ENCODE measurements at places on chromosomes 4 and X. TPM values are rescaled to one million over a fixed set of nuclear protein-coding genes. Genes with fewer than 3 reads are reported as not detected.
A peak's percentile ranks its signal among the peaks of the same experiment; 100 is the strongest.

DNA sequence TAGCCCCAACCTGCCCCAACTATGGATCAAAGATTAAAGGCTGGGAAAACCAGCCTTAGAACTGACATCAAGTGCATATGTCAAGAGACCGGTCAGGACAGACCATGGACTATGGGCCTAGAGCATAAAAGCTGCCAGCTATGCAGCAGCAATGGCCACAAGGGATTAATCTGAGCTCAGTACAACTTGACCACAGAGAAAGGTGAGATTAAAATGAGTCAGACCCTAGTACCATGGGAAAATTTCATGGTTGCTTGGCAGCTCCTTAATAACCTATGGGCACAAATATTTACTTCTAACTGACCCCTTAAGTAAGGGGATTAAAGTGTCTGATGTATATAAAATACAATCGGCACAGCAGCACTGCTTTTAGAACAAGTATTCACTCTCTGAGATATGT, 54.4 kb downstream of the CBR4 start:
- no peaks in the 10 kb centered on the region for H3K4me1 ChIP-seq
- H3K36me3 ChIP-seq: no peaks in the 10 kb centered on the region
- H3K4me3 ChIP-seq: no peak overlapping the region
- no peaks in the 10 kb centered on the region for H3K27me3 ChIP-seq
- no peak for DNase-seq

- no peak for DNase-seq
- no peak overlapping the region for H3K4me3 ChIP-seq
- peak overlapping the region; percentile 50 for H3K27ac ChIP-seq
- no peaks in the 10 kb centered on the region for H3K36me3 ChIP-seq
- no peaks in the 10 kb centered on the region for H3K27me3 ChIP-seq
- H3K4me1 ChIP-seq: peaks cover 8% of the 10 kb centered on the region
These were observed 20.7 kb downstream of the SYNPO2 start for GRCh38 chr4:118909173-118909956.

DNA sequence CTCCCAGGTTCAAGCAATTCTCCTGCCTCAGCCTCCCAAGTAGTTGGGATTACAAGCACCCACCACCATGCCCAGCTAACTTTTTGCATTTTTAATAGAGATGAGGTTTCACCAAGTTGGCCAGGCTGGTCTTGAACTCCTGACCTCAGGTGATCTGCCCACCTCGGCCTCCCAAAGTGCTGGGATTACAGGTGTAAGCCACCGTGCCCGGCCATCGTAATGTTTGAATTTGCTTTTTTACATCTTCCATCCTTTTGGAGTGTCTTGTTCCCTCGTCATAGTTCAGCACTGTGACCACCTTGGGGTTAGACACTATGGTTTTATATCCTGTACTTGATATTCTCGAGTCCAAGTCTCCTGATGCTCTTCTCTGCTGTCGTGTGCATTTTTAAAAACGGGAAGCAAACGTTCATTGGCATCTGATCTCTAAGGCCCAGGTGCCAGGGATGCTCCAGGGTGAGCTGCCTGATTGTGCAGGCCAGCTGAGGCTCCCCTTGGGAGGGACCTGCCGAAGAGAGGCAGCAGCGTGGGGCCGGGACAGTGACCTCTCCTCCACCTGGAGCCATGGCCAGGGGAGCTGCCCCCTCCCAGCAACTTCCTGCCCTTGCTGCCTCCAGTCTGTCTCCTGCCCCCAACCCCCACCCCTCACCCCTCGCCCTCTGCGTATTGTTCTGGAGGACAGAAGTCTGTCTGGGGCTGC, 16.7 kb downstream of the DGKQ start:
- peaks cover 41% of the 10 kb centered on the region for H3K36me3 ChIP-seq
- no peaks in the 10 kb centered on the region for H3K27me3 ChIP-seq
- H3K4me1 ChIP-seq: no peaks in the 10 kb centered on the region
- DNase-seq: no peak

GRCh38 chrX:67726018-67726417, 182.2 kb downstream of the AR start:
- H3K27me3 ChIP-seq: no peaks in the 10 kb centered on the region
- H3K27ac ChIP-seq: no peak overlapping the region
- H3K36me3 ChIP-seq: no peaks in the 10 kb centered on the region
- no peak for DNase-seq
- no peak overlapping the region for H3K4me3 ChIP-seq

DNA sequence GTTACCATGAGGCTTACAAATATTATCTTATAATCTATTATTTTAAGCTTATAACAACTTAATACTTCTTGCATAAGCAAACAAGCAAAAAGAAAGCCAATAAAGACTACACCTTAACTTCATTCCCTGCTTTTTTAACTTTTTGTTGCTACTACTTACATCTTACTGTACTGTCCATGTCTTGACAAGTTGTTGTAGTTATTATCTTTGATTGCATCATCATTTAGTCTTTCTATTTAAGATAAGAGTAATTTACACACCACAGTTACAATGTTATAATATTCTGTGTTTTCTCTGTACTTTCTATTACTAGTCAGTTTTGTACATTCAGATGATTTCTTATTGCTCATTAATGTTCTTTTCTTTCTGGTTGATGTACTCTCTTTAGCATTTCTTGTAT, 346.6 kb downstream of the SMARCA1 start:
- no peaks in the 10 kb centered on the region for H3K36me3 ChIP-seq
- no peak overlapping the region for H3K27ac ChIP-seq
- no peak for DNase-seq
- no peak overlapping the region for H3K4me3 ChIP-seq
- no peaks in the 10 kb centered on the region for H3K27me3 ChIP-seq
- H3K4me1 ChIP-seq: no peaks in the 10 kb centered on the region

GRCh38 chrX:69232945-69233344, 67.7 kb upstream of the PJA1 start:
- no peak for DNase-seq
- no peak overlapping the region for H3K27ac ChIP-seq
- no peaks in the 10 kb centered on the region for H3K27me3 ChIP-seq
- no peaks in the 10 kb centered on the region for H3K4me1 ChIP-seq
- no peak overlapping the region for H3K4me3 ChIP-seq
- no peaks in the 10 kb centered on the region for H3K36me3 ChIP-seq

GRCh38 chr4:53267026-53267425, 98.8 kb downstream of the SCFD2 start:
- no peak for DNase-seq
- H3K4me1 ChIP-seq: no peaks in the 10 kb centered on the region
- no peaks in the 10 kb centered on the region for H3K27me3 ChIP-seq
- no peak overlapping the region for H3K4me3 ChIP-seq

GRCh38 chr4:125582302-125582701, 267.5 kb downstream of the FAT4 start:
- no peaks in the 10 kb centered on the region for H3K27me3 ChIP-seq
- DNase-seq: no peak
- H3K27ac ChIP-seq: no peak overlapping the region
- no peaks in the 10 kb centered on the region for H3K4me1 ChIP-seq
- no peaks in the 10 kb centered on the region for H3K36me3 ChIP-seq

- no peaks in the 10 kb centered on the region for H3K36me3 ChIP-seq
- H3K27me3 ChIP-seq: no peaks in the 10 kb centered on the region
- no peak for DNase-seq
- H3K4me3 ChIP-seq: no peak overlapping the region
- no peaks in the 10 kb centered on the region for H3K4me1 ChIP-seq
These were observed 137.6 kb upstream of the TEX13D start for GRCh38 chrX:124194901-124195300.

GRCh38 chr4:118018381-118019145, 15.7 kb upstream of the NDST3 start:
- DNase-seq: no peak
- H3K27me3 ChIP-seq: no peaks in the 10 kb centered on the region
- H3K27ac ChIP-seq: no peak overlapping the region
- no peak overlapping the region for H3K4me3 ChIP-seq
- no peaks in the 10 kb centered on the region for H3K36me3 ChIP-seq

GRCh38 chrX:103510031-103510430, 9.3 kb downstream of the RAB40A start:
- no peak overlapping the region for H3K4me3 ChIP-seq
- no peaks in the 10 kb centered on the region for H3K36me3 ChIP-seq
- H3K27me3 ChIP-seq: no peaks in the 10 kb centered on the region
- no peak overlapping the region for H3K27ac ChIP-seq
- no peaks in the 10 kb centered on the region for H3K4me1 ChIP-seq

DNA sequence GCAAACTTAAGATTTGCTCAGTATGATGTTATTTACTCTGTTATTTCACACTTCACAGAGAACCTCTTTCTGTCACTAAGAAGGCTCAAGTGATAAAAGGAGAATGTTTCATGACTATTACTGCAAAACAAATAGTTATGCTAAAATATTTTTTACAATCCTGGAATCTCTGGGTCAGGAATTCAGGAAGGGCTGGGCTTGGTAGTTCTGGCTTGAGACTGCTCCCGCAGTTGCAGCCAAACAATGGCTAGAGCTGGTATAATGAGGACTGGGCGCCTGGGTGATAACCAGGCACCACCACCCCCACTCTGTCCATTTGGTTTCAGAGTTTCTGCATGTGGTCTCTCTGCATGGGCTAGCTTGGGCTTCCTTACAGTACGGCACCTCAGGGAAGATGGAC, 28.7 kb upstream of the SPP1 start:
- no peaks in the 10 kb centered on the region for H3K36me3 ChIP-seq
- DNase-seq: no peak
- no peaks in the 10 kb centered on the region for H3K4me1 ChIP-seq

- H3K36me3 ChIP-seq: no peaks in the 10 kb centered on the region
- DNase-seq: no peak
- H3K27ac ChIP-seq: no peak overlapping the region
- no peaks in the 10 kb centered on the region for H3K4me1 ChIP-seq
These were observed 164.2 kb downstream of the MAB21L2 start for GRCh38 chr4:150746156-150746555.

DNA sequence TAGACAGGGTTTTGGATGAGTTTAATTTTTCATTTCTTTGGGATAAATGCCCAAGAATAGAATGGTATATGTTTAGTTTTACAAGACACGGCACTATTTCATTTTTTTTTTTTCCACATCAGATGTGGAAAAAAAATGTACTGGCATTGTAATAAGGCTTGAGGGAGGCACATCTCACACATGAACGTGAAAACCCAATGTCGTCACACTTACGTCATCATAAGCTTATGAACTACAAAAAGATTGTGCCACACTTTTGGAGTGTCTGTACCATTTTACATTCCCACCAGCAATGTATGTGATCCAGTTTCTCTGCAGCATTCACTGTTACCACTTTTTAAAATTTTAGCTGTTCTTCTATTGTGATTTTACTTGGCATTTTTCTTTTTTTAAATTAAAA, 74.2 kb downstream of the TAF1 start:
- H3K36me3 ChIP-seq: peaks cover 5% of the 10 kb centered on the region
- H3K4me3 ChIP-seq: no peak overlapping the region
- DNase-seq: no peak
- no peaks in the 10 kb centered on the region for H3K27me3 ChIP-seq
- no peak overlapping the region for H3K27ac ChIP-seq

DNA sequence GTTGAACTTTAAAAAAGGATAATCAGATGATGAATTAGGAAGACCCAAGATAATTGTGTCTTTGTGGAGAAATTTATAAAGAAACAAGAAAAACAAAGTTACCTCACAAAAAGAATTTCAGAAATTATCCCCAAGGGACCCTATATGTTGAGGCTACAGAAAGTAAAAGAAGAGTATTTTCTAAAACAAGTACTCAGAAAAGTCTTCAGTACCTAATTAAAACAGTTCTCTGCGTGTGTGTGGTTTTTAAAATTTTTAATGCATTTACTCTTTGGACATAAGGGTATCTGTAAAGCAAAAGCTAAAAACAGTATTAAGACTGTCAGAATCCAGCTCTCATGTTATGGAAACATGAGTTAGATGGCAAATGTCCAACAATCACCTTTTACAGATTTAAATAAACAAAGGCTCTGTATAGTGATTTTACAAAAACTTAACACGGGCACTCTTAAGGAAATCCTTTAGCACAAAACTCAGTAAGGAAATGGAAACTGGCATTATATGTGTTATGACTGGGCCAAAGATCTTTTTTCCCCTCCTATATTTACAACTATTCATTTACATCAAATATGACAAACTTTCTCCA, 187.5 kb downstream of the NSUN7 start:
- H3K27me3 ChIP-seq: no peaks in the 10 kb centered on the region
- no peak overlapping the region for H3K27ac ChIP-seq
- DNase-seq: no peak
- no peak overlapping the region for H3K4me3 ChIP-seq

GRCh38 chrX:65702956-65703355, 35.5 kb downstream of the MSN start:
- no peak overlapping the region for H3K4me3 ChIP-seq
- DNase-seq: no peak
- H3K27ac ChIP-seq: peak overlapping the region; percentile 85
- H3K36me3 ChIP-seq: no peaks in the 10 kb centered on the region
- H3K27me3 ChIP-seq: no peaks in the 10 kb centered on the region

- no peak for DNase-seq
- H3K27ac ChIP-seq: no peak overlapping the region
- no peaks in the 10 kb centered on the region for H3K4me1 ChIP-seq
- no peak overlapping the region for H3K4me3 ChIP-seq
- no peaks in the 10 kb centered on the region for H3K36me3 ChIP-seq
- no peaks in the 10 kb centered on the region for H3K27me3 ChIP-seq
These were observed 7.8 kb upstream of the CHRNA9 start for GRCh38 chr4:40327340-40327739.

GRCh38 chr4:24971192-24971591, 58.4 kb upstream of the CCDC149 start:
- H3K4me1 ChIP-seq: no peaks in the 10 kb centered on the region
- no peak overlapping the region for H3K27ac ChIP-seq
- H3K4me3 ChIP-seq: no peak overlapping the region
- no peak for DNase-seq

DNA sequence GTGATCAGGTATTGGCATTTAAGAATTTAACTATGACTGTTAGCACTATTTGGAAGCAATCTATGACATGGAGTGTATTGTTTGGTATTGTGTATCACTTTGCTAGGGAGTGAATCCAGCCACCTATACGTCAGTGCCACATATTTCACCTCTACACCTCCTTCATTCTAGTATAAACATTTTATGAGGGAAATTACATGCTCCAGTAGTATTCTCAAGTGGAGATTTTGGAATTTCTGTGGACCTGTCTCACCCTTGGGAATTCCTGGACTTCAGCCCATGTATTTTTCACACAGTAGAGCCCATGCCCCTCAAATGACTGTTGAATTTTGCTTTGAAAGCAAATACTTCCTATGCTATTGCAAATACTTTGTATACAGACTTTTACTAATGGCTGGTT, 11.3 kb downstream of the BST1 start:
- H3K27me3 ChIP-seq: no peaks in the 10 kb centered on the region
- H3K27ac ChIP-seq: no peak overlapping the region
- no peak overlapping the region for H3K4me3 ChIP-seq
- peaks cover 15% of the 10 kb centered on the region for H3K4me1 ChIP-seq
- DNase-seq: no peak

The IDUA gene
- 118 TPM for total RNA-seq

The PABPC1L2A gene
- not detected for total RNA-seq

The NUDT11 gene
- 1.7 TPM for total RNA-seq

The ARR3 gene
- total RNA-seq: not detected

The SPATA4 gene
- total RNA-seq: not detected

The HDX gene
- total RNA-seq: 5.3 TPM

The TEX13D gene
- not detected for total RNA-seq

The IL9R gene
- total RNA-seq: not detected

The SPANXA2 gene
- total RNA-seq: not detected

The FGFRL1 gene
- 79.1 TPM for total RNA-seq

The USP51 gene
- 9.0 TPM for total RNA-seq

The PLS3 gene
- total RNA-seq: 155 TPM

The ETDB gene
- not detected for total RNA-seq

The PLP1 gene
- total RNA-seq: 5.9 TPM

The TMSB15A gene
- total RNA-seq: not detected
